Fibroblast of skin of right biceps (primary cell): ENCODE measurements at places on chromosomes 12 and 14.

GRCh38 chr12:12726555-12727093, 9.5 kb downstream of the CDKN1B start:
- DNase-seq: peak; percentile 87

- no peak for DNase-seq
Measured at GRCh38 chr14:103499709-103500108, 22.9 kb downstream of the CKB start.

GRCh38 chr14:92425101-92425500, 88.5 kb upstream of the RIN3 start:
- DNase-seq: peak; percentile 74

- DNase-seq: no peak
Measured at GRCh38 chr12:117085318-117085947, 13.8 kb downstream of the TESC start.

GRCh38 chr14:95151561-95151960, 5.8 kb downstream of the DICER1 start:
- no peak for DNase-seq

DNA sequence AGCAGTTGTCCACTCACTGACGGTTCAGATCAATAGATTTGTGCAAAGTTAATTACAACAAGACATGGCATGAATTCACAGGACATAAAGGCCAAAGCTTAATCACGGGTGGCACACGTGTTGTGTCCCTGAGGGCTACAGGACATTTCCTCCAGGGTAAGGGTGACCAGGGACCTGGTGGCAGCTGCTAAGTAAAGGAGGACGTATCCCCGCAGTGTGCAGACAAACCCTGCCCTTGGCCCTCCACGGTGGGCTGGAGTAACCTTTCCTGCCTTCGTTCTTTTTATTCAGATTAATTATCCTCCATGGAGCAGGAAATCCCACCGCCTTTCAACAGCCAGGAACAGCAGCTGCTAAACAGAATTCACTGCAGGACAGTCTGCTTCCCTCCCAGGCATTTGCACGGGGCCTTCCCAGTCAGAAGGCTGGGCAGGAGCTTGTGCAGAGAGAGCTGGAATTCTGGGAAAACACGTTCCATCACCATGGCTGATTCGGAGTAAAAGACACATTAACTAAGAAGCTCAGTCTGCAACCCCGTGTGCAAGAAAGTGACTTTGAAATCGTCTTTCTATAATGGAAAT, 289.9 kb upstream of the SFSWAP start:
- no peak for DNase-seq

- DNase-seq: peak; percentile 82
Measured at GRCh38 chr12:124053851-124054250, 80.8 kb downstream of the ZNF664 start.
